ENCODE measurements at places on chromosomes 7 and 10.

DNA sequence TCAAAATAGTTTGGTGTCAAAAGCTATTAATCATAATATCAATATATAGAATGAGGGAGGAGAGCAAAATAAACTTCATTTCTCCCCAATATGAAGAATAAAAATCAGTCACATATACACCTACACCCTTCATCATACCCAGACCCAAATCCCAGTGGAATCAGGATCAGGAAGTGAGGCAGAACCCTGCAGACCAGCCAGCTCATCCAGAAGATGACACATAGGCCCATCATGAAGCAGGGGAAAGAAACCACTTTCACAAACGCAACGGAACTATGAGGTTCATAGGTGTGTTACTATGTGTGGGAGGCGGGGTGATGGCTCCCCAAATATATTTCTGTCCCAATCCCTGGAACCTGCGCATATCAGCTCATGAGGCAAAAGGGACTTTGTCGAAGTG, 89.0 kb downstream of the RSU1 start:
- DNase-seq: no peak

DNA sequence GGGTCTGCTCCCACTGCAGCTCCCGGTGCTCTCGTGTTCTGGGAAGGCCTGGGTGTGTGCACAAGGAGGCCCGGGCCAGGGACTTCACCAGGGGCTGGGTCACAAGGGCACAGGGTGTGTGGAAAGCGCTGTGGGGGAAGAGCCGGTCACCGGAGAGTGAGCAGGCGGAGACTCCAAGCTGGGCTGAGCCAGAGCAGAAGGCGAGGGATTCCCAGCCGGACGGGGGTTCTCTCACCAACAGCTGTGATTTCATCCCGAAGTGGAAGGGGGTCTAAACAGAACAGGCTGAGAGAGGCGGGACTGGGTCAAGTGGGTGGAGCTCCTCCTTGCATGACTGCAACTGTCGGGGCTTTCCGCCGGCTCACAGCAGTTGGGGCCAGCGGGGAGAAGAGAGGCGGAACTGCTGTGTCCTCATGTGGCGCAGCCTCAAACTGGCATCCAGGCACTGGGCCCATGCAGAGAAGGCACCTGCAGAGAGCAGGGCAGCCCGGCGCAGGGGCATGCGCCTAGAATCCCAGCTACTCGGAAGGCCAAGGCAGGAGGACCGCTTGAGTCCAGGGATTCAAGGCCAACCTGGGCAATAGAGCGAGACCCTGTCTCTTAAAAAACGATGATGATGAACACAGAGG, 7.6 kb upstream of the ORAI2 start:
- DNase-seq: peak; percentile 85

DNA sequence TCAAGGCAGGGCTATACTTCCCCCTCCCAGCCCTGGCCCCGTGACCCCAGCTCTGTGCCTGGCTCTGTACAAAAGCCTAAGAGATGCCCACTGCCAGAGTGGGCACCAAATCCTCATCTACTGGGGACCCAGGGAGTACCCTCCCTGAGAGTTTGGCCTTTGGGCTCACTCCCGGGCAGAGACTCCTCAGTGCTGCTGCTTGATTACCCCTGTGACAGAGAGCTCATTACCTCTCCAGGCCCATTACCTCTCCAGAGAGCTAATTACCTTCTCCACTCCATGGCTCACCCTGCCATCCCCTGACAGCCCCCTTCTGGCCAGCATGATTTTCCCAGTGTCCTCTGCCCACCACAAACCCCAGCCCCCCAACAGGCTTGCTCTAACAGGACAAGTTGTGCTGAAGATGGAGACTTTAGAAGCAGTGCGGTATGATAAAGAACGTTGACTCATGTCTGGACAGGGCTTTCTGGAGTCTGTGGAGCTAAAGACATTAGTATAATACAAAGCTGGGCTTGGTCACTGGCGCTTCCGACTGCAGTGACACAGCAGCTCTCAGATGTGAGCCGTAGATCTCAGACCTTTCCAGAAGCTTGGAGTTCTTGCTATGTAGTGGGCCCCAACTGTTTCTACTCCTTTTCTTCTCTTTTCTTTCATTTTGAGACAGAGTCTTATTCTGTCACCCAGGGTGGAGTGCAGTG, 111.3 kb upstream of the KCTD7 start:
- no peak for DNase-seq

GRCh38 chr7:148986742-148987009, 41.6 kb downstream of the PDIA4 start:
- DNase-seq: no peak

DNA sequence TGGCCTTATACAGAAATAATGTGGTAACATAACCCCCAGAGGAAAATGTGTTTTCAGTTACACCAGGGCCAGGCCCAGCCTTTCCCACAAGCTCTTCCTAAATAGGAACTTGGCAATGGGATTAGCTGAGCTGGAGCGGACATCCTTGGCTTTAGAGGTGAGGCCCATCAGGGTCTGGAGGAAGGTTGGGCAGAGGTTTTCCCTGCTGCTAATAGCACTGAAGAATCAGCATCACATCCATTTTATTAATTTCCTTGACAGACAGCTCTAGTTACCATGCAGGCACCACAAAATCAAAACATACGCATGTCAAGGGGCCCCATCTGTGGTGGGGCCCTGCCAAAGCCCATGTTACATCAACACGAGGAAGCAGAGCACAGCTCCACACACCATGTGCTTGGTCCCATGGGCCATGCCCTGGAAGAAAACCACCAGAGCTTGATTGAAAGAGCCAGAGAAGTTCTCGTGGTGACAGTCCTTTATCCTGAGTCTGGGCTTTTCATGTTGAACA, 566.6 kb downstream of the KCNMA1 start:
- DNase-seq: no peak

DNA sequence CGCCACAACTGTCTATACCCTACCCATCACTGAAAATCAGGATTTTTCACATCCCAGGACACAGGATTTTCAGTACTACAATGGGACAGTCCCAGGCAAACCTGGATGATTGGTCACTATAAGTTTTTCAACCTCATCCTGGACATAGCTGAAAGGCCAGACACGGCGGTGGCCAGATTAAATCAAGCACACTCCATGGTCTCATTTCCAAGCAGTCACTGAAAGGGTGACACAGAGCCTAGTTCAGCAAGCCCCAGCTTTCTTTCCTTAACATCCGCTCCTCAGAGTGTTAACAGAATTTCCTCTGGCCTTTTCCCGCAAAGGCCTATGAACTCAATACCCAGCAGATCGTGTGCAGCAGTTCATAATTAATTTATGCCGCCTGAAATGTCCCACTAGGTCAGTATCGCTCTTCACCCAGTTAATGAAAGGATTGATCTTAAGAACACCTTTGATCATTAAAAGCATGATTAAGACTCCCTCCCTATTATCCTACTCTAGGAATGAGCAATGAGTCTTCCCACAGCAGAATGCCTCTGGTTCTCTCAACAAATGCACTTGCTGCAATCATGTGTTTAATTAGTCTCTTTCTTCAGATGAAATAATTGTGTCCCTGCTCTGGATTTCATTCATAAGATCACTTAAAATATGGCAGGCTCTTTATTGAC, 104.0 kb upstream of the NANOS1 start:
- no peak for DNase-seq

GRCh38 chr7:142796501-142797390, 26.0 kb downstream of the PRSS2 start:
- no peak for DNase-seq

Data from activated naive CD4-positive, alpha-beta T cell treated with anti-CD3 and anti-CD28 coated beads, Interleukin-2, amount 50 U/mL, for 72 hours (primary cell).